ENCODE measurements at places on chromosomes 1 and 21.
A peak's percentile ranks its signal among the peaks of the same experiment; 100 is the strongest.

GRCh38 chr1:40014253-40014706 is 26.2 kb upstream of the CAP1 start:
- no peak for DNase-seq

DNA sequence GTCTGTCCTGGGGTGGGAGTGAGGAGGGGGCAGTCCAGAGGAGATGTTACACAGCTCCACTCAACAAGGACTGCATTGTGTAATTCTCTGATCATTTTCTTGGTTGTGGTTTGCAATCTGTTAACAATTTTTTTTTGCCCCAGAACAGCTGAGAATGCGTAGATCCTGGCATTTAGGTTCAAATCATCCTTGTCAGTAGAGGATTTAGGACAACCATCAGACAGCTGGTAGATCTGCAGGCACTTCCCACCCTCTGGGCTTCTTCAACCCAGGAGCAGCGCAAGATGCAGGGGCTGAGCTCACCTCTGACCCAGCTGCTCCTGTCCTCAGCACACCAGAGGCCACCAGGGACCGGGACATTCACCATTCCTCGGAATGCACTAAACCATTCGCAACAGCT is 13.5 kb downstream of the BCAR3 start:
- no peak for DNase-seq

DNA sequence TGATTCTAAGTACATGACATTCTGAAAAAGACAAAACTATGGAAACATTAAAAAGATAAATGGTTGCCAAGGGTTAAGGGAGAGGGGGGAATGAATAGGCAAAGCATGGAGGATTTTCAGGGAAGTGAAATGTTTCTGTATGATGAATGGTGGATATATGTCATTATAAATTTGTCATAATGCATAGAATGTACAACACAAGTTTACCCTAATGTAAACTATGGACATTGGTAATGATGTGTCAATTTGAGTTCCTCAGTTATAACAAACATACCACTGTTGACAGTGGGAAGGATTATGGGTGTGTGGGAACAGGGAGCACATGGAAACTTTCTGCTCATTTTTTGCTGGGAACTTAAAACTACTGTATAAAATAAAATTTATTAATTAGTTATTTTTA is 427.1 kb upstream of the ESRRG start:
- DNase-seq: no peak

- DNase-seq: no peak
Observed at GRCh38 chr1:200364091-200364759, 45.6 kb downstream of the ZNF281 start.

- DNase-seq: no peak
Observed at GRCh38 chr1:66446261-66447001, 87.5 kb upstream of the SGIP1 start.

DNA sequence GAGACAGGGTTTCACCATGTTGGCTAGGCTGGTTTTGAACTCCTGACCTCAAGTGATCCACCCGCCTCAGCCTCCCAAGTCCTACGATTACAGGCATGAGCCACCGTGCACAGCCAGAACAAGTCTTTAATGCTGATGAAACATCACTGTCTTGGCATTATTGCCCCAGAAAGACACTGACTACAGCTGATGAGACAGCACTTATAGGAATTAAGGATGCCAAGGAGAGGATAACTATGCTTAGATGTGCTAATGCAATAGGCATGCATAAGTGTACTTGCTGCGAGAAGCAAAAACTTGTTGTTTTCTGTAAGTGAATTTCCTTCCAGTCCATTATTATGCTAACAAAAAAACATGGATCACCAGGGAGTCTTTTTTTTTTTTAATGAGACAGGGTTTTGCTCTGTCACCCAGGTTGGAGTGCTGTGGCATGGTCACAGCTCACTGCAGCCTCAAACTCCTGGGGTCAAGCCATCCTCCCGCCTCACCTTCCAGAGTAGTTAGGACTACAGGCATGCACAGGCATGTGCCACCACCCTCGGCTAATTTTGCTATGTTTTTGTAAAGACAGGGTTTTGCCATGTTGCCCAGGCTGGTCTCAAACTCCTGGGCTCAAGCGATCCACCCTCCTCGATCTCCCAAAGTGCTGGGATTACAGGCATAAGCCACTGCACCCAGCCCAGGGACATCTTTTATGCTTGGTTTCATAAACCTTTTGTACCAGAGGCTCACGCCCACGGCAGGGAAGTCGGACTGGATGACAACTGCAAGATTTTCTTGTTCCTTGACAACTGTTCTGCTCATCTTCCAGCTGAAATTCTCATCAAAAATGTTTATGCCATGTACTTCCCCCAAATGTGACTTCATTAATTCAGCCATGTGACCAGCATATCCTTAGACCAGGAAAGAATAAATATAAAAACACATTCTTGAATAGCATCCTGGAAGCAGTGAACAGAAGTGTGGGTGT is 23.1 kb downstream of the RHEX start:
- no peak for DNase-seq

- peak; percentile 11 for DNase-seq
Observed at GRCh38 chr1:94045465-94046056, 75.4 kb downstream of the ABCA4 start.

DNA sequence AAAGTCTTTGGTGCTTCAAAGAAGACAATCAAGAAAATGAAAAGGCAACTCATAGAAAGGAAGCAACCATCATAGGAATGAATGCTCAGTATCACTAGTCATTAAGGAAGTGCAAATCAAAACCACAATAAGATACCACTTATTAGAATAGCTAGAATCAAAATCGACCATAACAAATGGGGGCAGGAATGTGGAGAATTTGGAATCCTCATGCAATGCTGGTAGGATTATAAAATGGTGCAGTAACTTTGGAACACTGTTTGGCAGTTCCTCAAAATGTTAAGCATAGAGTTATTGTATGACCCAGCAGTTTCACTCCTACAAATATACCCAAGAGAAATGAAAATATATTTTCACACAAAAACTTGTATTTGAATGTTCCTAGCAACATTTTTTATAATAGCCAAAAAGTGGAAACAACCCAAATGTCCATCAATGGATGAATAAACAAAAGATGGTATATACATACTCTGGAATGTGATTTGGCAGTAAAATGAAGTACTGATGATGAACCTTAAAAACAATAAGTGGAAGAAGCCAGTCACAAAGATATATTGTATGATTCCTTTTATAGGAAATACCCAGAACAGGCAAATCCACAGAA is 105.6 kb downstream of the MIS18A start:
- DNase-seq: no peak

DNA sequence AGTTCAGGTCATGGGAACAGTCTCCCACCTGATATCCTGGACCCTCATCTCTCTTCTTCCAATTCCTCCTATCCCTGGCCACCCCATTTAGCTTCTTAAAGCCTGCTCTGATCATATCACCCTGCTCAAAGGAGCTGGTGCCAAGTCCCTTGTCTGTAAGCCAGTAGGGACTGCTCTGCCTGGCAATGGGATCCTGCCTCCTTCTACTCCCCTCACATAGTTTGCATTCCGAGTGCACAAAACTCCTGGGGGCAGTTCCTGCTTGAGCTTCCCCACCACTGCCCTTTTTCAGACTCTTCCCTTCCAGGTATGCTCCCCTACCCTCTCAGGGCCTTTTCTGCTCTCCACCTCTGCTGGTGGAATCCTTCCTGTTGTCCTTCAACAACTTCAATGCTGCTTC is 48.1 kb downstream of the NGF start:
- no peak for DNase-seq

DNA sequence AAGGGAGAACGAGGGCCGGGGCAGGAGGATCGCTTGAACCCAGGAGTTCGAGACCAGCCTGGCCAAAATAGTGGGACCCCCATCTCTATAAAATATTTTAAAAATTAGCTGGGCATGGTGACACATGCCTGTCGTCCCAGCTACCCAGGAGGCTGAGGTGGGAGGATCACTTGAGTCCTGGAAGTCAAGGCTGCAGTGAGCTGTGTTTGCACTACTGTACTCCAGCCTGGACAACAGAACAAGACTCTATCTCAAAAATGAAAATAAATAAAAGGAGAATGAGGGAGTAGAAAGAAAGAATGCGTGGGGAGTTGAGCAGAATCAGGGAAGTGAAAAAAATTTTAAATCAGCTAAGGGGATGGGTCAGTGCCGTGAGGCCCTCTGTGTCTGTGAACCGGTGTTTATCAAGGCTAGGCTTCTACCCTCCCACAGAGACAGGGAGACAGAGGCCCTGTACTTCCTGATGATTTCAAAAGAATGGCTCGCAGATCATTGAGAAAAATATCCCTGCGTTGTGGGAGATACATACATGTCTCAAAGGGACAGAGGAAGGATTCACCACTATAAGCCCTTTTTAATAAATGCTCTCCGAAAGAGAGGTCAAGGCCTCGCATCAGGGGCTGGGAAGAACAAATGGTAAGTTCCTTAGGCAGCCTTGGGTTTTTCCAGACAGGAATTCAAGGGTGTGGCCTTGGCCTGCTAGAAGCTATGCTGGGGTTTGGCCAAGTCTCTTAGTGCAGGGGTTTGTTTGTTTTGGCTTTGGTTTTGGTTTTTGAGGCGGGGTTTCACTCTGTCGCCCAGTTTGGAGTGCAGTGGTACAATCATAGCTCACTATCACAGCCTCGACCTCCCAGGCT is 20.7 kb downstream of the IL10RB start:
- DNase-seq: no peak

- no peak for DNase-seq
Observed at GRCh38 chr1:241823925-241824324, 24.1 kb upstream of the EXO1 start.

DNA sequence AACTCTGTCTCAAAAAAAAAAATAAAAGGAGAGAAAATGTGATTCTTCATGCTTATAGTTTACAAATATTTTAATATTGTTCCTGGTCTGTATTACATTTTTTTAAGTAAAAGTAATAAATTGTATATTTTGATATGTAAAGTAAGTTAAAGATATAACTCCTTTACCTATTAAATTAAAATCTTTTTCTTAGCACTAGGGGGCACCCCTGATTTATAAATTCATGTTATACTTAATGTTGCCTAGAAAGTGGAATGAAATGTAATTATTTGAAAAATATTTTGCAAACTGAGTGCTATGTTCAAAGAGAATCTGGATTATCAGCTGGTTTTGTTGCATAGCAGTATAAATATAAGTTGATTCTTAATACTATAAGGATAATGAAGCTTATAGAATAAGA is 49.2 kb downstream of the RALGPS2 start:
- no peak for DNase-seq

DNA sequence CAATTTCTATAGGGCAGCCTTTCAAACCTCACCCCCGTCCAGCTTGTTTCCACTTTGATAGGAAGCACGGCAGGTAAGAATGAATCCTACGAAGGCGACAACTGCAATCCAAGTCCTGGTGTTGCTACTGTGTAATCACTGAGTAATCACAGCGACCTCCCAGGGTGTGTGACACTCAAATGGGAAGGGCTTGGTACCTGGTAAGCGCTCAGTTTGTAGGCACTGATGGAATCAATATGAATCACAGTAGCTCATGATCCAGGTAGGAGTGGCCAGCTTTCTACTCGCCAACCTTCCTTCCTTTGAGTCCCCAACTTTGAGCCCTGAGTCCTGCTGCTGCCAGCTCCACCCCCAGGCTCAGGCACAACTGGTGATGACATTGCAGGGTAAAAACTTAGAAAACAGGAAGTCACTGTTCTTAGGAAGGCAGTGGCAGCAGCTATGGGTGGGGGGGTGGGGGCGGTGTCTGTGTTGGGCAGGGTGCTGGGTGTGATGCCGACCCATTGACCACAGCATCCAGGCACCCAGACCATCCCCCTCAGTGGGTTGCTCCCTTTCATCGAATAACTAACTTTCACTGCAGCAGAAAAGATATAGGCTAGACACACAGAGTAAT is 70.7 kb downstream of the CD247 start:
- peak; percentile 31 for DNase-seq

DNA sequence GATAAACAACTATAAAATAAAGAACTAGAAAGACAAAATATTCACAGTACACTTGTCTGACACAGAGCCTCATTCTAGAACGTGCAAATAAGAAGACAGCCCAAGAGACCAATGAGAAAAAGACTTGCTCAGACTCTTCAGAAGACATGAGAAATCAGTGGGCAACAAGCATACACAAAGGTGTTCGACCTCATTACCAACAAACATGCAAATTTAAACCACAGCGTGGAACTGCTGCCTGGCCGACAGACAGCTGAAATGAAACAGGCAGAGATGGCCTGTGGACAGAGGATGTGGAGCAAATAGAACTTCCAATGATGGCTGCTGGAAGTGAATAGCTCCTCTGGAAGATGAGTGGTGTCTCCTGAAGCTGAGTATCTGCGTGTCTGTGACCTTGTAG is 22.4 kb upstream of the COL6A1 start:
- no peak for DNase-seq

DNA sequence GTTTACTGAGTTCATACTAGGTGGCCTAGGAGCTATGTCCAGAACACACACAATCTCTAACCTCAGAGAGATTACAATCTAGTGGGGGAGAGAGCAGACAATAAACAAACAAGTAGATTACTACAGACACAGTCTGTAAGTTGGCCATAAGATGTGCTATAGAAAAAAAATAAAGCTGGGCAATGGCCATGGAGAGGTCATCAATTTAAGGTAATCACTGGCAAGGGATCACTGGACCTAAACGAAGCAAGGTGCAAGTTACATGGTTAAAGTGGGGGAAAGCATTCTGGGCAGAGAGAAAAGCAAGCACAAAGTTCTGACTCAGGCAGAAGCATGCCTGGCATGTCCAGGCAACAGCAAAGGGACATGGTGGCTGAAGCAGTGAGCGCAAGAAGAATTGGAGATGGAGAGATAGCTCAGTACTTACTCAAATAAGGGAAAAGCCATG is 147.0 kb downstream of the RERE start:
- no peak for DNase-seq

- no peak for DNase-seq
Observed at GRCh38 chr21:34952701-34953100, 96.4 kb downstream of the RUNX1 start.

- peak; percentile 12 for DNase-seq
Observed at GRCh38 chr21:43269440-43269839, 100.6 kb downstream of the CRYAA start.

DNA sequence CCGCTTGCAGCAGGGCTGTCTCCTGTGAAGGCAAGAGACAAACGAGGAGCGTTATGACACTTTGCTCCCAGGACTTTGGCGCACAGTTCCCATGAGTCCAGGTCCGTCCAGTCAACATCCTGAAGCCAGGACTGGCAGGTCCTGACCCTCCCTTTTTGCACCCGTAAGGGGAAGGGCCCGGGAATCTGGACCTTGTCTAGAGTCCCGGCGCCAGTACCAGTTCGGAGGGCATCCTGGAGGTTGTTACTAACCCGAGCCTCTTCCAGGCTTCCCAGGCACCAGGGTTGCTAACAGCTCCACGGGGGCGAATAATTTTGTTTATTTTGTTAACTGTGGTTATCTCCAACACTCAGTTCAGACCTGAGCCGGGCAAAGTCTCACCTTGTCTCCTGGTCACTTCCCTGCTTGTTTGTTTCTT is 682 bp upstream of the RWDD3 start:
- no peak for DNase-seq

- no peak for DNase-seq
Observed at GRCh38 chr1:40653851-40654537, 11.5 kb downstream of the RIMS3 start.

DNA sequence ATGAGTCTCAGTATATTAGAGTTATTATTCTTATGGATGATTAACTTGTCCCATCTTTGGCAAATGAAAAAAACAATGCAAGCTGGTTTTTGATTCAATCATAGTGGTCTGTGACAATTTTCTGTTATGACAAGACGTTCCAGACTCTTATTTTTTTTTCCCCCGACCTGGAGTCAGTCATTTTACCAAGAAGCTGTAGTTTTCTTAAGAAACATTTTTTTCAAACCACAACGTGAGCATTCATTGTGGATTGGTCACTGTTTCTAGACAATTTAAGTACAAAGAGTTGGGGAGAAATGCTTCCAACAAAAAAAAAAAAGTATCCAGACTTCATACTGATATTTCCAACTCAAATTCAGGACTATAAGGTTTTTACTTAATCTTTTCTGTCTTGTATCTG is 8.0 kb upstream of the ANGPTL3 start:
- DNase-seq: no peak
